T-cell (primary cell): ENCODE measurements at places on chromosomes 13 and 19. TPM values are rescaled to one million over a fixed set of nuclear protein-coding genes. Genes with fewer than 3 reads are reported as not detected.
A peak's percentile ranks its signal among the peaks of the same experiment; 100 is the strongest.

The TRPC4 gene
- not detected for total RNA-seq

The FUT3 gene
- total RNA-seq = 0.50 TPM

The C19orf67 gene
- 0.58 TPM for total RNA-seq

The FGF21 gene
- not detected for total RNA-seq

The DACT3 gene
- 0.56 TPM for total RNA-seq

The ZNF541 gene
- 0.65 TPM for total RNA-seq

The PCSK4 gene
- 5.5 TPM for total RNA-seq

The ZNF579 gene
- total RNA-seq = 13.2 TPM

The ASF1B gene
- total RNA-seq = 3.2 TPM

GRCh38 chr13:78487707-78488106, 115.6 kb downstream of the POU4F1 start:
- no peak for DNase-seq

DNA sequence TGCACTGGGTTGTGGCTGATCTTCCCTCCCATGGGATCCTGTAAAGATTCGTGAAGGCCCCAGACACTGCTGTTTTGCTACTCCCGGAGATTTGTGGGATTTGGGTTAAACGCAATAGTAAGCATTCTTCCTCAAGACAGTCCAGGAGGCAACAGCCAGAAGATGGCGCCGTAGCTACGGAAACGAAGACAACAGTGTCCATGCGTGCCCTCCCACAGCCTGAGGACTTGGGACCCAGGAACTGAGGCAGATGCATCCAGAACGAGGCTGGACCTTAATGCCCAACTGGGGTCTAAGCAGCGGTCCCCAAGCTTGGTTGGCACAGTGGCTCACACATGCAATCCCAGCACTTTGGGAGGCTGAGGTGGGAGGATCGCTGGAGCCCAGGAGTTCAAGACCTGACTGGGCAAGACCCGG, 57.6 kb upstream of the ZNF507 start:
- DNase-seq = no peak

- DNase-seq = no peak
Measured at GRCh38 chr13:99959540-99960230, 11.9 kb downstream of the ZIC5 start.

DNA sequence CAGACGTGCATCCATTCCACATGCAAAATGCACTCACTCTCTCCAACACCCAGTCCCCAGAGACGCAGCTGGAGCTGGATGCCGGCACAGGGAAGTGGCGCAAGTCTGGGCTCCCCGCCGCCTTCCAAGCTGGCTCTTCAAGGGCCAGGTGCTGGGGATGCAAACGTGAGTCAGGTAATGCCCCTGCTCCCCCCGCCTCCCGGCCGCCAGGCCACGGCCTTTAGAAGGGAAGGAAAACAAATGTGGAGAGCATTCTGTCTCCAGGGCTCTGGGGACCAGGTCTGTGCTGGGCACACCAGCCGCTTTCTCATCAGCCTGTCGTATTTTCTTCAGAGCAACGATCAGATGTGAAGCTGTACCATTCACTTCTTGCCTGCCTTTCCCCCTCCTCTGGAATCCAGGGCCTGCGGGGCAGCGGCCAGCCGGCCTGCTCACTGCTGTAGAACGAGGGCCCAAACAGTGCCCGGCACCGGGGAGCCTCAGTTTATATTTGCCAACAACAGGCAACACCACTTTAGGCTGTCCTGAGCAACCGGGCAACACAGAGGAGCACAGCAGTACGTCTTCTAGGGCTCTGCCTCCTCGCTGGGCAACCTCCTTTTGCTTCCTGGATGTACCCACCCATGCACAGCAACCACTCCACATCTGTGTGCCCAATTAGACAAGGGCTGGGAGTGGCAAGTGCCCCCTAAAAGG, 3.8 kb downstream of the RAB20 start:
- no peak for DNase-seq

GRCh38 chr13:39692660-39693438, 37.4 kb downstream of the COG6 start:
- no peak for DNase-seq

DNA sequence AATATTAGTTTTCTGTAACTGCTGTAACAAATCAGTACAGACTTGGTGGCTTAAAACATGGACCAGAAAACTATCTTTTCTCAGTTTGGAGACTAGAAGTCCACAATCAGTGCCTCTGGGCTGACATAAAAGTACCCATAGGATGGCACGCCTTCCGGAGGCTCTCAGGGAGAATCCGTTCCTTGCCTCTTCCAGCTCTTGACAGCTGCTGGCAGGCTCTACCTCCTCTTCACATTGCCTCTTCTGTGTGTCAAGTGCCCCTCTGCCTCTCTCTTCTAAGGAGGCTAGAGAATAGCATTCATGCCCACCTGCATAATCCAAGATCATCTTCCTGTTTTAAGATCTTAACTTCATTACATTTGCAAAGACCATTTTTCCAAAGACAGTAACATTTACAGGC, 1194.2 kb downstream of the EFNB2 start:
- no peak for DNase-seq

GRCh38 chr19:31278555-31279435, 70.4 kb downstream of the TSHZ3 start:
- no peak for DNase-seq

GRCh38 chr13:114000151-114001040, 26.5 kb upstream of the C13orf46 start:
- no peak for DNase-seq

DNA sequence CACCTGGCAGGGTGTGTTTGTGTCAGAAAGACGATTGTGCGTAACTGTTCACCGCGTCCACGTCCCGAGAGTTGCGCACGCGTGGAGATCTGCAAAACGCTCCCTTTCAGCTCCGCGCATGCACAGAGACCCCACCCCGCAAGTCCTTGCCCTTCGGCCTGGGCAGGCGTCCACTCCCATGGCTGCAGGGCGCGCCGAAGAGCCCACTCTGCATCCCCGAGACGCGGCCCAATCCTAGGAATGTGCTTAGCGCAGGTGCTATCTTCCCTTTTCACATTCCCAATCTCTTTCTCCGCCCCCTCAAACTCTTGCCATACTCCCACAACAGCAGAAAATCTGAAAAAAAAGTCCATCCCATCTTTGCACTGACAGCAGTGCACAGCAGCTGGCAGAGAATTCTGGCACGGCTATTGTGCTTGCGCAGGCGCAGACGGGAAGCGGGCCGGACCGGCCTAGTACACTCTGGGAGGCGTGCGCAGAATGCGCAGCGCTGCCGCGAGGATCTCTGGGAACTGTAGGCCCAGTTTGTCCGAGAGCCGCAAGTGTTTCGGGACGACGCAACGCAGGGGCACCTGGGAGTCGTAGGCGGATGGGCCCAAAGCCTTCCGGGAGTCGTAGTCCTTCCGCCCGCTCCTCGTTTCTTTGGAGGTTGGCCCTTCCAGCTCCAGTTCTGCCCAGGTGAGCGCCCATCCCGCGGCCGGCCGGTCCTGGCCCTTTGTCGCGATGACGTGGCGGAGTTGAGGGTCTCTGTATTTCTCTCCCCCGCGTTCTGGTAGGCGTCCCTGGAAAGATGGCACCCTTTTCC, 23.1 kb downstream of the ZNF175 start:
- DNase-seq = peak; percentile 90

DNA sequence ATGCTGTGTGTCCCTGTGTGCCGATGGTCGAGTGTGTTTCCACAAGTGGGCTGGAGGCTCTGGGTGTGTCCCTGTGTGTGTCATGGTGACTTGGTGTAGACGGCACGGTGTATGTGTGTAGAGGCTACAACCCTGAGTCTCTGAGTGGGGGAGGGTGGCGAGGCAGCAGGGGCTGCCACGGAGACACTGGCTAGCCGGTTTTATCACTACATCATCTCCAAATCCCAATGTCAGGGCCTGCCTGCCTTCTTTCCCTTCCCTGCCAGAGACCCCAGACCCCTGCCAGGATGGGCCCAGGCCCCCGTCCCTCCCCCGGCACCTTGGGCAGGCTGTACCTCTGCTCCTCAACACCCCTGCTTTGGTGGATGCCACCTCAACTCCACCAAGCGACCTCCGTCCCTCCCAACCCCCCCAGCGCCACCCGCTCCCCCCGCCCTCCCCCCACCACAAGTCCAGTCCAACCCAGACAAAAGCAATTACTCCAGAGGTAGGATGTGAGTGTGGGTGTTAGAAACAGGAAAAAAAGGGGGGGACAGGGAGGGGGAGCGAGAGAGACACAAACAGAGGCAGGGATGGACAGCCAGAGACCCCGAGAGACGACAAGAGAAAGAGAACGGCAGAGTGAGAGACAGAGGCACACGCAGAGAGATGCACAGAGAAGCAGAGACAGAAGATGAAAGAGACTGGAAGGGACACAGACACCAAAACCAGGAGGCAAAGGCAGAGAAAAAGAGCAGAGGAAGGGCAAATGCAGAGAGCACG, 21.6 kb upstream of the POU2F2 start:
- DNase-seq = no peak

- DNase-seq = no peak
Measured at GRCh38 chr19:50332244-50333038, 3.3 kb upstream of the KCNC3 start.

- peak; percentile 34 for DNase-seq
Measured at GRCh38 chr19:14433554-14434501, 722 bp downstream of the PKN1 start.

- DNase-seq = no peak
Measured at GRCh38 chr13:94933936-94934335, 221.6 kb upstream of the SOX21 start.

DNA sequence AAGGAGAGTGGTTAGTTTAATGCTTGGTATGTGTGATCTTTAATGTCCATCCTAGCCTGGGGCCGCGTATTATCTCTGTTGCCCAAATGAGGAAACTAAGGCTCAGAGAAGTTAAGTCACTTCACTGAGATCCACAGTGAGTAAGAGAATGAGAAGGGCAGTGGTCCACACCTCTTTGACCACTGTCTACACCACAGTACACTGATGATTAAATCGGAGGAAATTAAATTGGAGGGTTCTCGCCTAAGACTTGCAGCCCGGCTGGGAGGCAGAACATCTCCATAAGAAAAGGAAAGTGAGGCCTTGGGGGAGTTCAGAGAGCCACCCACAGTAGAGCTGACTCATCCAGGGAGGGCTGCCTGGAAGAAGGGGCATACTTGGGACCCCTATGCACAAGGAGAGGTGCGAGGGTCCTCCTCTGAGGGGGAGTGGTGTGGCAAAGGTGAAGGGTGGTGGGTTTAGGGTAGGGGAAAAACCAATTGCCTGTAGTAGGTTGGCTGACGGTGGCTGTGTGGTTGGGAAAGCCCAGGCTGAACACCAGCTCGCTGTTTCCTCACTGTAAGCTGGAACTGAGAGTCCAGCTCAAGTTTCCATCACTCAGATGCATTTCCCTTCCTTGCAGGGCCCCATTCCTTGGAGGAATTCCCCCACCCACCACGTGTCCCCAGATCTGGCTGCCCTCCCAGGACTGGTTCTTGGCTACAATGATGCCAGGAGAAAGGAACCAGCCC, 15.0 kb upstream of the DHRS12 start:
- no peak for DNase-seq

- no peak for DNase-seq
Measured at GRCh38 chr19:19477705-19478383, 37.5 kb downstream of the TSSK6 start.

DNA sequence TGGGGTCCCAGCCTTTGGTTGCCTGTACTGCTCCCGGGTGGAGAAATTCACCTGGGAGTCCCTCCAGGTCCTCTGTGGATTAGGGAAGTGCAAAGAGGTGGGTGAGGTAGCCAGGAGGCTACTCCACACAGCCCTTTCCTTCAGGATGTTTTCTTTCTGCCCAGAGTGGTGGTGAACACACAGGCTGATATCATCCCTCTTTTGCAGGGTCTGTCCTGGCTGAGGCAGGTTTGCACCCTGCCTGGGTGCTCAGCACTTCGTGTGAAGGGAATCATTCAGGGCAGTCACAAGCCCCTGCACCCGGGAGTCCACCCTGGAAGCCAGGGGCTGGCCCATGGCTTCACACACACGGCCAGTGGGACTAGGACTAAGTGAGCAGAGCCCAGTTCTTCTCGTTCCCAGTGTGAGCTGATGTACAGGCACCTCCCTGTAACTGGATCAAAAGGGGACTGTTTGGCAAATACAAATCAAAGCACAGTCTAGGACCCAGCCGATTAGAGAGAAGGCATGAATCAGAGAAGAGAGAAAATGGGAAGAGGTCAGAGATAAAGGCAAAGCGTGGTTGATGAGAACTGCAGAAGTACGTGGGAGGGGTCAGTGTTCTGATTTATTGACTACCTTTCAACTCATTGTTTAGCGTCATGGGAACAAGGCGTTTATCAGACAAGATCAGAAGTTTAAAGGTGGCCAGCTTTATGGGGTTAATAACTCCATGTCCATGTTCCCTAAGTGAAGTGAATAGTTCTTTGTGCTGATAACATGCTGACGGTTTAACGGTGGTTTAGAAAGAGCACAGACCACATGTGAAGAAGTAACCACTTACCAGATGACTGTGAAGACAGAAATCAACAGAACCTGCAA, 30.4 kb upstream of the SPATA13 start:
- no peak for DNase-seq

- no peak for DNase-seq
Measured at GRCh38 chr13:23707674-23708073, 137.5 kb downstream of the TNFRSF19 start.

GRCh38 chr13:47801555-47801954, 199.5 kb downstream of the SUCLA2 start:
- no peak for DNase-seq

DNA sequence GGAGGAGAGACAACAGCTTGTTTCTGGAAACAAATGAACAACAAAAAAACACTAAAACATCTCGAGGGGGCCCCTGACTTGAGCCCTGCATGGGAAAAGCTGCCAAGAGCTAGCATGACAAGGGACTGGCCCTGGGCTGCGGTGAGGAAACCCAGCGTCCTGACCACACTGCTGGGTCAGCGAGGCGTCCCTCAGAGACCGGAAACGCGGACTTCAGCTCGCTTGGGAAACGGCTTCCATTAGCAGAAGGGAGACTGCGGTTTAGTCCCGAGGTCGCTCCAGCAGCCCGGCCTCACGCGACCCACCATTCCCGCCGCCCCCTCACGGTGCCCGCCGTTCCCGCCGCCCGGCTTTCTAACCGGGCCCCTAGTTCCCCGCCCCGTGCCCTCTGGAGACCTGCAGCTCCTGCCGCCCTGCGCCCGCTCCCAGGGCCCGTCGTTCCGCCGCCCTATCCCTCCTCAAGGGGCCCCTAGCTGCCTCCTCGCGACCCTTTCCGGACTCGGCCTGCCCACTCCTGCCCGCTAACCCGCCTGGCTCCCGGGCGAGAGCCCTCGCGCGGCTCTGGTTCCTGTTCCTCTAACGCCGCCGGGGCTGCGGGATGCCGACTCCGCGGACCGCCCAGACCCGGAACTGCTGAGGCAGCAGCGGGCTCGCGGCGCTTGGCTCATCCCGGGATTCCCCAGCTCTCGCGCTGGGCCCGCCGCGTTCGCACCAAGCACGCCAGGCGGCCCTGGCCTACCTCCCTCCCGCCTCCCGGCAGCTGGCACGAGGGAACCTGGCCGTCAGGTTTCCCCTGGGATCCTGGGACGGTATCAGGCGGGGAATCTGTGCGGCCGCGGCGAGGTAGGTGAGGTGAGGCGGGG, at the start of gene CCDC122:
TSS of gene CCDC122 (minus strand) at position 849 of the 863 bp plus-strand sequence. CDS start 10,364 bp downstream, outside the sequence.
- peak; percentile 63 for DNase-seq
